ENCODE measurements at places on chromosomes 3 and 15. TPM values are rescaled to one million over a fixed set of nuclear protein-coding genes. Genes with fewer than 3 reads are reported as not detected.

- peak; percentile 21 for DNase-seq
These were observed 52.2 kb downstream of the TP53BP1 start for GRCh38 chr15:43440721-43441281.

SNX1 gene
- polyA plus RNA-seq: 51.5 TPM

GRCh38 chr3:178777718-178778411 lies 241.6 kb downstream of the KCNMB2 start:
- no peak for DNase-seq

CTSH gene
- 169 TPM for polyA plus RNA-seq

DNA sequence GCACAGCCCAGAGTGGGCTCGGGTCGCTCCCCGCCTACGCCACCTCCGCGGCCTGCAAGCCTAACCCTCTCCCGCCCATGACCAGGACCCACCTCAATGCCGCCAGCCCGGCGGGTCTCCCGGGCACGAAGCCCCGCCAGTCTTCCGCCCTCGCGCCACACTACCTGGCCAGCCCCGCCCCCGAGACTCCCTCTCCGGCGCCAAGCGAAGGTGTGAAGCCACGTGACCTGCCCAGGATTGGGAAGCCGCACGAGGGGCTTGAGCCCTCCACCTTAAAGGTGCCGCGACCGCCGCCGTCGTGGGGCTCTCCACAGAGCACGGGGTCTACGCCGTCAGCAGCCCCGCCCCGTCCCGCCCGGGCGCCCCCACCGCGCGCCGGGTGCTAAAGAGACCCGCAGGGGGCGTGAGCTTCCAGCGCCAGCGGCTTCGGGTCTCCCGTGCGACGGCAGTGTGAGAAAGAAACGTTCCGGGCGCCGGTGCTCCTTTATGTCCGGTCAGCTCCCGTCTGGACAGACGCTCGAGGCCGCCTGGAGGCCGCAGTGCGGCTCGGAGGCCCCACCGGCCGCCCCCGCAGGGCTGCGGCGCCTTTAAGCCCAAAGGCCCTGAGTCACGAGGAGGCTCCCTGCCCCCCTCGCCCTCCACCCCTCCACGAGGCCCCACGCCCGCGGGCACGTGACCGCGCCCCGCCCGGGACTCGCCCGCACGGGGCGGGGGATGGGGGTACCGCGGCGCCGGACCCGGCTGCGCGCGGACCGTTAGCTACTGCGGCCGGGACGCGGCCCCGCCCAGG lies at the start of gene CPEB1:
Gene CPEB1, minus strand, starts transcription at position 319 of the 790 bp plus-strand sequence. CDS start 18,904 bp downstream, outside the sequence.
- DNase-seq: peak; percentile 86

CIP2A gene
- polyA plus RNA-seq: 1.9 TPM

RBMS3 gene
- polyA plus RNA-seq: 11.6 TPM

DNA sequence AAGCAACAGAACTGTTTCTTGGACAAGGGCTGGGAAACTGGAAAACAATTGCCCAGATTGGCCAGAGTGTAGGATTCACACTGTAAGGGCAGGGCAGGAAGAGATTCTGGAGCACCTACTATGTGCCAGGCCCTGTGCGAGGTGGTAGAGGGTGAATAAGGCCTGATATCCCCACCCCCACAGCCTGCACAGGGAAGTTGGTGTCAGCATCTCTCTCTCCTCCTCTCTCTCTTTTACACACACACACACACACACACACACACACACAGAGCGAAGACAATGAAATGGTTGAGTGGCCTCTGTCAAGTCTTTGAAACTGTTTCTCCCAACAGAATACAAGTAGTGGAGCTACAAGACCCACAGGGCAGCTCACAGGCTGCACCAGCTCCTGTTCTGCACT lies 47.1 kb upstream of the SLCO2A1 start:
- DNase-seq: no peak

Measured in ovary (tissue), 10 donors.